Frontal cortex (tissue), 4 donors: ENCODE measurements at places on chromosomes 4 and X. TPM values are rescaled to one million over a fixed set of nuclear protein-coding genes. Genes with fewer than 3 reads are reported as not detected.

The SPIN4 gene
- total RNA-seq = 9.0 TPM

The S100G gene
- not detected for total RNA-seq

The CDS1 gene
- total RNA-seq = 8.6 TPM

The GPR143 gene
- 0.82 TPM for total RNA-seq

The TLR10 gene
- total RNA-seq = 1.6 TPM

The CXCL3 gene
- total RNA-seq = 0.41 TPM

The GPR173 gene
- total RNA-seq = 21.2 TPM

The CUL4B gene
- total RNA-seq = 35.5 TPM

The MAGEE2 gene
- total RNA-seq = 4.9 TPM

The GSX2 gene
- 3.3 TPM for total RNA-seq

The CT45A1 gene
- total RNA-seq = not detected

The RNF150 gene
- 28.5 TPM for total RNA-seq

The CDKL5 gene
- total RNA-seq = 37.5 TPM

The NLRP2B gene
- under 0.01 TPM for total RNA-seq

The CA5B gene
- total RNA-seq = 4.5 TPM

The PABPC1L2A gene
- total RNA-seq = 1.6 TPM

The TMPRSS11D gene
- not detected for total RNA-seq

The STK32B gene
- 57.5 TPM for total RNA-seq

The SMARCA1 gene
- total RNA-seq = 75.0 TPM

The ASB12 gene
- total RNA-seq = 0.41 TPM

The SATL1 gene
- 1.2 TPM for total RNA-seq

The SYTL4 gene
- 3.3 TPM for total RNA-seq

The VEGFD gene
- total RNA-seq = not detected

The CRMP1 gene
- total RNA-seq = 624 TPM

The ETDA gene
- total RNA-seq = not detected

The CHST7 gene
- 6.5 TPM for total RNA-seq

The HTN1 gene
- total RNA-seq = not detected

The NUDT11 gene
- total RNA-seq = 115 TPM

The GAGE12E gene
- not detected for total RNA-seq

The UGT2A1 gene
- not detected for total RNA-seq

The PPP4R3C gene
- not detected for total RNA-seq

The SHROOM4 gene
- 1.6 TPM for total RNA-seq

The ARR3 gene
- not detected for total RNA-seq

The OPRPN gene
- not detected for total RNA-seq

The PYURF gene
- total RNA-seq = 84.0 TPM

The ATOH1 gene
- not detected for total RNA-seq

The STAP1 gene
- total RNA-seq = not detected

The USP17L10 gene
- not detected for total RNA-seq

The SLC39A8 gene
- 6.5 TPM for total RNA-seq

The GPR50 gene
- not detected for total RNA-seq

The WDR17 gene
- 63.6 TPM for total RNA-seq

The KIF4A gene
- 2.9 TPM for total RNA-seq

The SLC10A6 gene
- not detected for total RNA-seq

The ODAPH gene
- total RNA-seq = not detected
